ENCODE measurements at places on chromosomes 5 and 9.

DNA sequence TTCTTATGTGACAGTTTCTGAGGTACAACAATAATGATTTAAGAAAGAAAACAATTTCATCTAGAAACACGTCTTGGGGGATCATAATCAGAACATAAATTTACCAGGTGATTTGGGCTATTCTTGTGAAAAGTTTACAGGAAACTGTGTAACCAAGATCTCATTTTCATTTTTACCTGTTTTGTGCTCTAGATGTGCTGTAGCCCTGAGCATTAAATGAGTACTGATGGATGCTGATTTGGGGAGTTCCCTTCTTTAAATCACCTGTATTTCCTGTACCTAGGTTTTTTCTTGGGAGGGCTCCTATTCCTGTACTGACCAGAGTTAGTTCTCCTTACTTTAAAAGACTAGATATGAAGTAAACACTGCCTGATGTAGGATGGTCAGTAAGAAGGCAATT is 12.7 kb downstream of the MATR3 start:
- DNase-seq, result no peak

DNA sequence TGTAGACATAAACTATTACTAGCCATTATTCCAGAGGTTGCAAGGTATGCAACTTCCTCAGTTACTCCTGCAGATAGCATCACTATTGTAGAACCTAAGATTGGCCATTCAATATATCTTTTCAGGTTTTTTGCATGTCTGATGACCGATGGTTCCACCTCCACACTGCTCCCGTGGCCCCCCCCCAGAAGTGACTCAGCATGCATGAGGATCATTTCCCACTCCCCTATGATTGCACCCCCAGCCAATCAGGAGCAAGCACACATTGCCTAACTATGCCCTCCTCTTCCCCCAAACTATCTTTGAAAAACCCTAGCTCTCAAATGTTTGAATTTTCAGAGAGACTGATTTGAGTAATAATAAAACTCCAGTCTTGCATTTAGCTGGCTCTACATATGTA is 601.4 kb upstream of the TLE4 start:
- no peak for DNase-seq

DNA sequence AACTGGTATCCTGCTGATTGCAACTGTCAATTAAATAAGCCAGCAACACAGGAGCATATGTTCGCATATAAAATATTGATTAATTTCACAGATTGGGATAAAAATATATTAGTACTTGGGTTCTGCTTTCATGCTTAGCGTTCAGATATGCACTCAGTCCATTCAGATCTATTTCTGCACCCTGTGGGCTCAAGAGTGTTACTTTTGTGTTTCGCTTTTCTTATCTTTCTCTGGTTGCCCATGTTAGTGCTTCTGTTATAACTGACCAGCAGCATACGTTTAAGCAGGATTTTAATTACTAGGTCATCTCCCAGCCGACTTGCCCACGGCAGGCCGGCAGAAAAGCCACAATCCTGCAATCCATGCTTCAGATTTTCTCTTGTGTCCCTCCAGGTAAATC is 289.1 kb downstream of the EBF1 start:
- no peak for DNase-seq

DNA sequence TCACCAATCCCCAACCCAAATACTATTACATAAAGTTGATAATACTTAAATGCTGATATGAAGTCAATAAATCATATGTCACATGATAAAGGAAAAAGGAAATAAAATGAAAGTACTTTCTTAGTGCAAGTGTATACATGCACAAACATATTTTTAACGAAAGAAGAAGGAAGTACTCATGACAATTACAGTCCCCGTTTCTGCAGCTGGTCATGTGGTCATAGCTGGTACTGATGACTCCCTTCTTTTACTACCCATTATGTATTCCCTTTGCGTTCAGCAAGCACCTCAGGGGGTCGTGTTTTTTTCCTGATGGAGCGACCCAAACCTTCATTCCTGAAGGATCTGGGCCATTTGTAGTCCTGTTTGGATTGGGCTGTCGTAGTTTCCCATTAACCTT is 27.3 kb downstream of the CENPP start:
- no peak for DNase-seq

- DNase-seq, result no peak
Measured at GRCh38 chr5:119706049-119706448, 76.7 kb downstream of the FAM170A start.

DNA sequence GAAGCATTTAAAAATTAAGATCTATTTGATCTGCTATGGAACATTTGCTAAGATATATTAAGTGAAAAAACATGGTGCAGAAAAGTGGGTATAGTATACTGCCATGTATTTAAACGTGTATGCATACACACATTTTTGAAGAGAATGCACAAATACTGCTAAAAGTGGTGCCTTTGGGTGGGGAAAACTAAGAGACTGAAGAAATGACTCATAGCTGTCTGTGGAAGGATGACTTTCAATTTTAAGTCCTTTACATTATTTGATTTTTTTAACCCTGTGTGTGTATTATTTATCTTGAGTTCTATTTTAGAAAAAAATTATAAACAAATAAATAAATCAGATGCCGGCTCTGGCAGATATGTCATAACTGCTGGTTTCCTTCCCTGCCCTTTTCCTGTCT is 120.7 kb upstream of the SLIT3 start:
- DNase-seq, result no peak

- DNase-seq, result no peak
Measured at GRCh38 chr9:83964973-83965349, 15.1 kb downstream of the HNRNPK start.

DNA sequence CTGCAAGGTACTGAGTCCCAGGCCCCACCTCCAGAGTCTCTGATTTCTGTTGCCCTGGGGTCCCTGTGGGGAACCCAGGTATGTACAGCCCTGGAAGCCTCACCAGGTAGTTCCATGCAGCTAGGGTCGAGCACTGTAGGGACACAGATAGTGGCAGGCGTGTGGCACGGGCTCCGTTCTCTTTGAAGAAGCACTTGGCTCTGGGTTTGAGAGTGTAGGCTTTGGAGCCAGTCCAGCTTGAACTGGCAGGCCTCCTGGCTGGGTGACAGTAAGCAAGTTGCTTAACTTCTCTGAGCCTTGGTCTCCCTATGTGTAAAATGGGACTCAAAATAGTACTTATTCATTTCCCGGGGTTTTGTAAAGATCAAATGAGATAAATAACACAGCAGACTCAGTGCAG is 5.6 kb downstream of the OLFM1 start:
- no peak for DNase-seq

DNA sequence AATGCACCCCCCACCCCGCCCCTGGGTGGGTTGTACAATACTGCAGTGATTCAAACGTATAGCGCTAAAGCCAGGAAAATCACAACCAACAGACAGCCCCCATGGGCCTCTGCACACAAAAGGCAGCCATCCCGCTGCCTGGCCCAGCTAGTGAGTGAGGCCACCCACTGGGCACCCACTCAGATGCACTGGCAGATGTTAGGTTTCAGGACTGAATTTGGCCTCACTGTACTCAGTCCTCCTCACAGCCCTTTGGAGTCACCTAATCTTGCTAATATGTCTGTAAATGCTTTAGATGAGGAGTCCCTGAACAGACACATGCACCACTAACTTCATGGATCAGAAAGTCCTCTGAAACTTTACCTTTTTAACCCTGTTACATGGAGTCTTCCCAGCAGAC is 87.7 kb downstream of the FSTL4 start:
- DNase-seq, result no peak

DNA sequence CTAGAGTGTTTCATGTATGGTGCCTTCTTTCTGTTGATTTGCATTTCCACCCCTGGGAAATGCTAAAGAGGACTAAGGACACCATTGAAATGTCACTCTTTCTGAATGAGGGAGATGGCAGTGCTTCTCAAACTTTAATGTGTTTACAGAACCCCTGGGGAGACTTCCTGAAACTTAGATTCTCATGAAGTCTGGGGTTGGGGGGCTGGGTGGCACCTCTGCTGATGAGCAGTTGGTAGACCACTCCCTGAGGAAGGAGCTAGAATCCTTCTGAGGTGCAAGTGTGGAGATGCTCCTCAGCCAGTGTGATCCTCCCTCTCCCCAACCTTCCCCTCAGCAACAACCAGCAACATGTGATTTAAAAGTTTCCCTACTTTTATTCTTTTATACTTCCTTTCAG is 546.8 kb downstream of the LRRC70 start:
- no peak for DNase-seq

- no peak for DNase-seq
Measured at GRCh38 chr5:91137647-91138046, 245.5 kb downstream of the ARRDC3 start.

- DNase-seq, result no peak
Measured at GRCh38 chr5:173689737-173690360, 73.4 kb upstream of the BOD1 start.

GRCh38 chr5:92599217-92599810 is 981.7 kb downstream of the NR2F1-AS1 start:
- DNase-seq, result no peak

GRCh38 chr5:96926276-96926675 is 9.6 kb upstream of the LNPEP start:
- no peak for DNase-seq

GRCh38 chr5:5751498-5751897 is 329.0 kb downstream of the ICE1 start:
- DNase-seq, result no peak

- no peak for DNase-seq
Measured at GRCh38 chr9:35333551-35333950, 156.4 kb upstream of the RUSC2 start.
